ENCODE measurements at places on chromosomes 13 and 19.

- no peak for DNase-seq
Observed at GRCh38 chr13:94795292-94795691, 82.9 kb upstream of the SOX21 start.

- peak; percentile 97 for DNase-seq
Observed at GRCh38 chr19:6273701-6274601, 5.8 kb downstream of the MLLT1 start.

GRCh38 chr19:41398050-41398418 is 416 bp downstream of the BCKDHA start:
- no peak for DNase-seq

- no peak for DNase-seq
Observed at GRCh38 chr19:873084-873483, 13.6 kb downstream of the CFD start.

GRCh38 chr19:38422438-38422837 is 3.6 kb downstream of the RASGRP4 start:
- DNase-seq, result no peak

DNA sequence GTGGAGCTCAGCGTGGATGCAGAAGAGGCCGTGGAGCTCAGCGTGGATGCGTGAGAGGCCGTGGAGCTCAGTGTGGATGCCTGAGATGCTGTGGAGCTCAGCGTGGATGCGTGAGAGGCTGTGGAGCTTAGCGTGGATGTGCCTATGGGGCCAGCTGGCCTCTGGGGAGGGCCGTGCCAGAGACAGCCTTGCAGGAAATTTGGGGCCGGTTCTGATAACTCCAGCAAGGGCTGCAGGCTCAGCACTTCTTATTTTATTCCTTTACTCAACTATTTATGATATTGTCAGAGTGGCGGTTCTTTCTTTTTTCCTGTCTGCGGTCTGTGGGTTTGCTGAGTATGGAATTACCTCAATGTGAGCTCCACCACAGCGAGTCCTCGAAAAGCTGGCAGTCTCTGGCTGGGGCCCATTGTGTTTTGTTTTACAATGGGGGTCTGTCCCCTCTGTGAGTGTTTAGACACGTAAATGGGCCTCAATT is 17.8 kb upstream of the TMEM255B start:
- DNase-seq, result no peak

DNA sequence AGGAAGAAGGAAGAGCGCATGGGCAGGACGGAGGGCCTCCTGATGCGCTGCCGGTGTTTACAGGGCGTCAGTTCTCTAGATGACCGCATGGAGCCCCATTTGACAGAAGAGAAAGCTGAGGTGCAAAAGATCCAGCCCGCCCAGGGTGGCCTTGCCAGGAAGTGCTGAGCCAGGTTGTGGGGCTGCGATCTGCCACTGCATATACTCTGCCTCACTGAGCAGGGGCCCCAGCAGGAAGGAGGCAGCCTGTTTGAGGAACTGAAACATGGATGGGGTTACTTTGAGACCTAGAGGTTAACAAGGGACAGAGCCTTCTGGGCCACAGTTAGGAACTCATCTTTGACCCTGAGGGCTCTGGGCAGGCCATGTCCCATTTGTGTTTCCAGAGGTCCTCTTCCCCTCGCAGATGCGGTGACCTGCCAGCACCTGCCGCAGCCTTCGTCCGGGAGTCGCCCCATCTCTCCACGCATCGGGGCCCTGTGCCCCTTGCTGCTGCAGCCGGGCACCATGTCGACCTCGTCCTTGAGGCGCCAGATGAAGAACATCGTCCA is 3.2 kb downstream of the EPN1 start:
- peak; percentile 59 for DNase-seq

- no peak for DNase-seq
Observed at GRCh38 chr13:113729187-113730019, 29.6 kb upstream of the TMEM255B start.

- peak; percentile 94 for DNase-seq
Observed at GRCh38 chr19:3411636-3412035, 45.3 kb downstream of the NFIC start.

- no peak for DNase-seq
Observed at GRCh38 chr19:12833738-12834565, 427 bp downstream of the RTBDN start.

GRCh38 chr19:49142866-49143335 is 12.3 kb downstream of the HRC start:
- DNase-seq, result no peak
